ENCODE measurements at places on chromosomes 3 and 15. TPM values are rescaled to one million over a fixed set of nuclear protein-coding genes. Genes with fewer than 3 reads are reported as not detected.

The TNNC1 gene
- total RNA-seq, result 8,945 TPM

- peak; percentile 83 for DNase-seq
Measured at GRCh38 chr3:47522082-47522987, 8.8 kb upstream of the ELP6 start.

DNA sequence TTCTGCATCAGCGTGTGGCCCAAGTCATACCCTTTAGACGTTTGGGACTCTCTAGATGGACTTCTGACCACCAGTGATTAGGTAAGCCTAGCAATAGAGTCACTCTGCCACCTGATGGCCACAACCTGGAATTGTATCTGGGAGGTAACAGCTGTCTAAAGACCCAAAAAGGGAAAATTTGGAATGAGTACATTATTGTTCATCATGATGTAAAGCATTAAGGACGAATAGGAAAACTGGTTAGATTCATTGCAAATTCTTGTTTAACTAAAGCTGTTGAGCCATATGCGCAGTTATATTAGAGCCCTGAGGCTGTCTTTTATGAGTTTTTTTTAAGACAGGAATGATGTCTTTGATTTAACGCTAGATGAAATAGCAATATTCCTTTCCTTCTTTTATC, 63.6 kb downstream of the FAM81A start:
- DNase-seq, result no peak

GRCh38 chr3:128629936-128630335, 20.7 kb downstream of the RPN1 start:
- DNase-seq, result no peak

DNA sequence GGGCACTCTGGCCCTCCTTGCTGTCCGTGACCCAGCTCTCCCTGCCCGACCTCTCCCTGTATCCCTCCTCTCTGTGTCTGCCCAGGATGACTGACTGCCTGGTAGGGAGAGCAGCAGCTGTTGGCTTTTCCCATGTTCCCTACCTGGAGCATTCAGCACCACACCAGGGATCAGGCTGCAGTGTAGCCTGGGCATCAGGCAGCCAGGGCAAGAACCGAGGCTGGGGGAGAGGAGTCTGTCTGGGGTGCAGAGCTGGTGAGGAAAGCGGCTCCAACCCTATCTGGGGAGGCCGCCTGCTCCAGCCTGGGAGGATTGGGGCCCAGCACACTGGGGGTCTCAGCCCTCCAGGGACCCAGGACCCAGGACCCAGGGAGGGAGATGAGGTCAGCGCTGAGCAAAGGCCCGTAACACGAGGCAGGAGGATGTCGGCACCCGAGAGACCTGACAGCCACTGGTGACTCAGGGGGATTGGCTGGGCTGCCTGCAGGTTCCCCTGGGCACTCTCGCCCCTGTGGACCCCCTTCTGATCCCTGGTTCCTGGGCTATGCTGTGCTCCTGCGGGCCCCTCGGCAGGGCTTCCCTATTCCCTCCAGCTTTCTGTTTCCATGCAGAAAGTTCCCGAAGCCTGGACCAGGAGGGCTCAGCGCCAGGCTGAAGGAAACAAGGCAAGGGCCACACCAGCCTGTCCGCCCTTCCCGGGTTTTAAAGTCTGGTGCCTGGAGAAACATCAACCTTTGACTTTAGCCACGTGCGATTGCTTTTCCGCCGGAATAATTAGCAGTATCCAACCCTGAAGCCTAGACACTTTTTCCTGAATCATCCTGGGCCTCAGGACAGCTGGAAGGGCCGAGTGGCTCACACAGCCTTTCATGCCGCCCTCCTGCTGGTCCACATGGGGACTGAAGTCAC, 128.2 kb upstream of the MEF2A start:
- DNase-seq, result no peak

DNA sequence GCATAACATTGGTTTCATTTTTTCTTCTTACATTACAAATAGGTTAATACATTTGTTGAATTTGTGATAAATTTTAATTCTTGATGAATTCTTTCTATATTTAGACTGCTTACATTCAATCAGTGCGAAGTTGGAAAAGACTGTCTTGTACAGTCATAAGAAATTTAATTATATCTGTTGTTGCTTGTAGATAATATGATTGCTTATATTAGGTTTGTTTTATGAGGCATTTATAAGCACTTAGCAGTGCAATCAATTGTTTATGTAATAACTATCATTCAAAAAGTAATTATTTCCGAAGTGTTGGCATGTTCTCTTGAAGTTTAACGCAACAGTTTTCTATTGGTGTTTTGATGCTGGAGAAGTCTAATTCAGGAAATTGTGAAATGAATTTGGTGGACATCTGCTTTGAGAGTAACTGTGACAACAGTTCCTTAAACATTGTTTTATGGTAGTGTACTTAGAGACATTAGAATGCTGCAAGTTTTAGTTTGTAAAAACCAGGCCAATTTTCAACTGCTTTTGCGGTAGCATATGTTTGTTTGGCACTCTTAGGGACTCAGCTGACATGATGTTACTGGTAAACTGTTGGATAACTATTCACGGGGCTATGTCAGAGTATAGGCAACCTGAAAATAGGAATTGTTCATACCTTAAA, 99.7 kb downstream of the NAALADL2 start:
- no peak for DNase-seq

DNA sequence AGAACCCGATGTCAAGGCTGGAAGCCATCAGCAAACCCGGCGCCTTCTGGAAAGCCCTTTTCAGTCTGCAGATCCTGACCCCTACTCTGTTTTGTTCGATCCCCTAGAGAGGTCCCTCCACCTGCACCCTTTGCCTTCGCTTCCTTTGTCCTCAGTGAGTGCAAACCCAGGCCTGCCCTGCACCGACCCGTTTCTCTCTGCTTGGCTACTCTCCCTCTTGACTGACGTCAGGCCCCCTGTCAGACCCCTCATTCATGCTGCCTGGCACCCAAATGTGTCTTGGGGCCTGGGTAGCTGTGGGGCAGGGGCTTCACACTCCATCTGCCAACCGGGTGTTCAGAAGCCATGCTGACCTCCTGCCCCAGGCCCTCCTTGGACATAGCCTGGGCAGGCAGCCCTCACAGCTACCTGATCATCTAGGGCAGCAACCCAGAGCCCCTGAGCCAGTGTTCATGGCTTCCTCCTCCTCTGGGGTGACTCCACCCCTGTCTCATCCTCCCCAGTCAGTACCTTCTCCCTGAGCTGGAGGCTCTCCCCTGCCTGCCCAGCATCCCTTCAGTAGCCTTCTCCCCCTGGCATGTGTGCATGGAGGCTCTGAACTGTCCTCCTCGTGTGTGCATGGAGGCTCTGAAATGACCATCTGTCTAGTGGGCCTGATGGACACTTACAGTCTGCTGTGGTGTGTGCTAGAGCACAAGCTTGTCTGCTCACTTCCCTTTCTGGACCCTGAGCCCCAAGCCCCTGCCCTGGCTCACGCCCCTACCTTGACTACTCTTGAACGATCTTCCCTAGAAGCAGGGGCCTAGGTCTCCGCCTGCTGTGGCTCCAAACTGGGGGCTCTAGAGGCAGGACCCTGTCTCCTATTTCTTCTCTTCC, 69.4 kb downstream of the EXOG start:
- no peak for DNase-seq
